ENCODE measurements at places on chromosomes 7 and 10.

DNA sequence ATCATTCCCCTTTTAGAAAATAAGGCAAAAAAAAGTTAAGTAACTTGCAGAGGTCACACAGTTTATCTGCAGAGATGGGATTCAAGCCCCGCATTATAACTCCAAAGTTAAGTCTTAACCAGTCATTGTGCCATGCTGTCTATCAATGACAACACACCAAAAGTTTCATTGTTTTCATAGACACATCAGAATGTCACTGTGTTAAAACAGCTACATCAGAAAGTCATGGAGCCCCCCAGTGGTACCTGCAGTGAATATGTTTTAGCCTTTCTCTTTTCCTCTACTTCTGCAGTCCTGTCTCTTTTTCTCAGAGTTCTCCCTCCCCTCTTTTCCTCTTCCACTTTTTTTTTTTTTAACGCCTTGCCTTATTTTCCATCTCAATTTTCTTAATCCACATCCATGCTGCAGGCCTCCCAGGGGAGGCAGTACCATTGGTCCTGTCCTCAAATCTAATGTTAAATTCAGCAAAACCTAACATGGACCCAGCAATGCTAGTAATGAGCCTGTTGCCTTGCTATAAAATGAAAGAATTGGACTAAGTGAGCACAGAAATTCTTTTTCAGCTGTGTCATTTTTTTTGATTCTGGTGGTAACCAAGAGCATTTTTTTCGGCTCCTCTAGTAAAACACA, 3.8 kb upstream of the NRCAM start:
- no peak for DNase-seq

- no peak for DNase-seq
These were observed 27.3 kb downstream of the CAMK2G start for GRCh38 chr10:73847031-73847430.

DNA sequence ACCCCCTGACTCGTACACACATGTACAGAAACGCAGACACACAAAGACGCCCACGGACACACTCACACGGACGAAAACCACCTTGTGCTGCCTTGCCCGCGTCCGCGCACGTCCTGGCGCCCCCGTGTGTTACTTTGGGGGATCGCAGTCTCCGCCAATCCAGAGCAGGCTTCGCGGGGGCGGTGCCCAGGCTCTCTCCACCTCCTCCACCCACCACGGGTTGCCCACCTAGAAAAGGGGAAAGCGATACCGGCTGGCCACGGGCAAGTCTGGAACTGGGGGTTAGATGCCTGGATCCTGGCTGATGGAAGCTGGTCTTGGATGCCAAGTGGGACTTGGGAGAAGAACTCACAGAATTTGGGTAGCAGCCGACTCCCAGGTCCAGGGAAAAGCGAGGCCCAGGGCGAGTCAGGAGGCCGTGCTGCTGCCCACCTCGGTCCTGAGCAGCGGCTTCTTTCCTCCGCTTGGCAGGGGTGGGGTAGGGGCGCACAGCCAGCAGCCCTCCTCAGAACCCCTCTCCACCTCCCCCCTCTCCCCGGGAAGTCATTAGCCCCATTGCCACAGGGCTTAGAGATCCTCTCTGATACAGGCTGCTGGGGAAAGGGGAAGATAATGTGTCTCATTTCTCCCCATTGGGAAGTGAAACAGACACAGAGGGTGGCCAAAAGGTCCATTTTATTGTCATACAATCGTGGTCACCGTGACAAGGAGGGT, 4.6 kb upstream of the VGF start:
- DNase-seq, result no peak

- DNase-seq, result peak; percentile 67
These were observed 71.3 kb downstream of the CREB3L2 start for GRCh38 chr7:137930581-137930980.

- DNase-seq, result no peak
These were observed 34.0 kb downstream of the PRKAR2B start for GRCh38 chr7:107078517-107078966.

Measured in AG09309 (cell line).